ENCODE measurements at places on chromosomes 6 and 20.

GRCh38 chr6:99993533-99994251, at the start of gene MCHR2:
Gene MCHR2 (minus strand): TSS chr6:99994223. CDS start chr6:99956147, 38,076 bp downstream.
- no peak for DNase-seq

- no peak for DNase-seq
Measured at GRCh38 chr20:29690274-29690673, 1567.2 kb upstream of the DEFB115 start.

- no peak for DNase-seq
Measured at GRCh38 chr6:47481806-47482205, 4.2 kb downstream of the CD2AP start.

DNA sequence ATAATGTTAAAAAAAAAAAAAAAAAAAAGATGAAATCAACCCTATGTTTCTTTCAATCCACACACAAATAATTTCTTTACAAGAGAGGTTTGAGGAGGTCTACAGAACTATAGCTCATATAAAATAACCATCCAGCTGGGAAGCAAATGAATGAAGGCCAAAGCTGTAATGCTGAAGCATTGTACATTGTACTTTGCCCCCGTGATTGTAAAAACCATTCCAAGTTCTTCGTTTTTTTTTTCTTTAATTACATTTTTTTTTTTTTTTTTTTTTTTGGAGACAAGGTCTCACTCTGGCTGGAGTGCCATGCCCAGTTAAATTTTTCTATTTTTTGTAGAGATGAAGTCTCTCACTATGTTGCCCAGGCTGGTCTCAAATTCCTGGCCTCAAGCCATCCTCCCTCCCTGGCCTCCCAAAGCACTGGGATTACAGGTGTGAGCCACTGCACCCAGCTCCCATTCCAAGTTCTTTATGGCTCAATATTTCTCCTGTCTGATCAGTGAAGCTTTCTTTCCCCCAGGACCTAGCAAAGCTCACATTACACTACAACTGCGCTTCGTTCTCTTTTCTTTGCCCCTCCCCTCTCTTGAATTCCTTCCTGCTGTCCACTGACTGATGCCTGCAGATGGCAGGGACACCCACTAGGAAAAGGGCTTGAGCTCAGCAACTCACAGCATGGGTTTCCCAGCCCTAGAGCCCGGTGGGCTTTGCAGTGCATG, 53.0 kb upstream of the NOP56 start:
- no peak for DNase-seq

DNA sequence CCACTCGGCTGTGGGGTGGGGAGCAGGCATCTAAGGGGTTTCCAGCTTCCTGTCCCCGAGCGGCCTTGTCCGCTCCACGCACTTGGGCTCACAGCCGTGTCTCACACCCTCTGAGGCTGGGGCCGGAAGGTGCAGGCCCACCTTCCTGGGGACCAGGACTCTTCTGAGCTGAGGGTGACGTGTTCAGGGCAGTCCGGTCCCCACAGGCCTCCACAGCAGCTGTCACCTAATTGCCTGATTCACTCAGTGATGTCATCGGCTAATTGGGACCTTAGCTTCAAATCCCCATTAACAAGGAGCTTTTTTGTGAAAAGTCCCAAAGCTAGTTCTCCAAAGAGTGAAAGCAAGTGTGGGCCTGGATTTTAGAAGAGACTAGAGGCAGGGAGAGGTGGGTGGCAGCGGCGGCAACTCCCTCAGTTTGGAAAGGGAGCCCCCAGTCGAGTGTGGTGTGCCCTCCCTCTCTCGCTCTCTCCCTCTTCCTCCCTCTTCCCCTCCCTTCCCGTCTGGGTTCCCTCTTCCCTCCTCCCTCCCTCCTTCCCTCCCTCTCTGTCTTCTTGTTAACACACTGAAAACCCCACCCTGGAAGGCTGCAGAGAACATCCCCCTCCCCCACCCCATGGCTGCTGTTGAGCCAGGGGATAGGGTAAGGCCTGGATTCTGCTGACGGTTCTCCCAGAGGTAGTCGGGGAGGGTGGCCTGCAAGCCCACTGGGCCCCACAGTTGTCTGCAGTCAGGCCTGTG, 39.0 kb downstream of the MYT1 start:
- no peak for DNase-seq

- DNase-seq, result no peak
Measured at GRCh38 chr6:139732451-139732850, 358.0 kb upstream of the CITED2 start.

- DNase-seq, result no peak
Measured at GRCh38 chr20:52402514-52402913, 210.9 kb upstream of the ZFP64 start.

DNA sequence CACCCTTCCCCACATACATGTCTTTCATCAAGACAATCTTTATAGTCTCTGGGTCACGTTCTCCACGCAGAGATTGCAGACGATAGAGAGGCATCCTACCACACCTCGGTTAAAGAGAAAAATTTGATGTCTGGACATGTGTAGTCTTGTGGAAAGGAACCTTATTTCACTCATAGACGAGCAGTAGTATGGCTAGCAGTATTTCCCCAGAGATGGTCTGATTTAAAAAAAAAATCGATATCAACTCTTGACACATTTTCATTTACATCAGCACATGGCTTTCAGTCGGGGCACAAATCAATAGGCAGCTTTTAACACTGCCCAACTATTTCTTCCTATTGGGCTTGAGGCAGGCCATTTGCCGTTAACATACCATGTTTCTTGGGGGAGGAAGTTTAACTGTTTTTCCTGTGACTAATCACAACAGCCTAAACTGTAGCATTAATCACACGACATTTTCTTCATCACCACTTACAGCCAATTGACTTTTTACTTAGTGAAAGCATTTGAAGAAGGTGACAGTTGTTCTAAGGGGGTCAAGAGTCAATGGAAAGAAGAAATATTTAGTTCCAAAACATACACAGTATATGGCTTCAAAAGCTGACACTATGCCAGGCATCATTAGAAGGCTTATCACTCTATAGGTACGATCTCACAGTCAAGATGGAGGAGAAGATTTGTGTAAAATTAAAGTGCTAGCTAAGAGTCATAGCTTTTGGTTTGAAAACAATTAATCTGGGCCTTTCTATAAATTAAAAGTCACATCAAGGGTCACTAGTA, 129.5 kb upstream of the HDAC2 start:
- DNase-seq, result no peak

GRCh38 chr20:39433466-39433865, 471.3 kb downstream of the DHX35 start:
- no peak for DNase-seq

GRCh38 chr20:32570401-32571190, 14.5 kb downstream of the NOL4L start:
- DNase-seq, result no peak

- DNase-seq, result no peak
Measured at GRCh38 chr20:11015440-11015839, 341.6 kb upstream of the JAG1 start.

- no peak for DNase-seq
Measured at GRCh38 chr20:49542514-49542991, 25.4 kb downstream of the PTGIS start.

- DNase-seq, result no peak
Measured at GRCh38 chr20:43789593-43789992, 62.8 kb upstream of the GTSF1L start.

DNA sequence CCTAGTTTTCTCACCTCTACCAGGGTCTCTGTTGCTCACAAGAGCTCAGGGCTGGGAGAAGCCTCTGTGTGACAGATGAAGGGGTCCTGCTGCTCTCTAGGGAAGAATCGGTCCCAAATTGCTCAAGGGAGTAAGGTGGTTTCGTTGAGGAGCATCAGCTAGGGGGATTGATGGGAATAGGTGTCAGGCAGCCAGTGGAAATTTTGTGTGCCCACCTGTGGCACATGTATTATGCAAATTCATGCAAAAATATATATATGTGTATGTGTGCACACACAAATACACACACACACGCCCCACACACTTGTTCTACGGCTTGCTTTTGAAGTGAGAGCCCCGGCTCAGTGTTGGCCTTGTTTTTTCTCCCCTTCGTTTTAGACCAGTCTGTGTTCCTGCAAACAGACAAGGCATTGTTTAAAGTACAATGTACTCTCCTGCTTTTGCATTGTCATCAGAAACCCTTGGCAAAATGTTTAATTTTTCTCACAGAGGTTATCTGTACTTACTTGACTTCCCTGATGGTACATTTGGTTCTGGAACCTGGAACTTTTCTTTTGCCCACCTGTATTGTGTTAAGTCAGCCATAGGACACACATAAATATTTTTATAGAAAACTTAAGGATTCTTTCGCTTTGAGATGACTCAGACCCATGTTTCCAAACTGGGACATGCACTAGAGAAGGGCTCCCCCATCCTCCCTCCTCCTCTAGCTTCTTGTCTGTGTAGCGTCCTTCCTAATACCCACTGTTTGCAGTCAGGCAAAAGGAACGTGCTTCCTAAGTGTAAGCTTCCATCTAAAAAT, 26.7 kb downstream of the FOXO3 start:
- DNase-seq, result no peak

DNA sequence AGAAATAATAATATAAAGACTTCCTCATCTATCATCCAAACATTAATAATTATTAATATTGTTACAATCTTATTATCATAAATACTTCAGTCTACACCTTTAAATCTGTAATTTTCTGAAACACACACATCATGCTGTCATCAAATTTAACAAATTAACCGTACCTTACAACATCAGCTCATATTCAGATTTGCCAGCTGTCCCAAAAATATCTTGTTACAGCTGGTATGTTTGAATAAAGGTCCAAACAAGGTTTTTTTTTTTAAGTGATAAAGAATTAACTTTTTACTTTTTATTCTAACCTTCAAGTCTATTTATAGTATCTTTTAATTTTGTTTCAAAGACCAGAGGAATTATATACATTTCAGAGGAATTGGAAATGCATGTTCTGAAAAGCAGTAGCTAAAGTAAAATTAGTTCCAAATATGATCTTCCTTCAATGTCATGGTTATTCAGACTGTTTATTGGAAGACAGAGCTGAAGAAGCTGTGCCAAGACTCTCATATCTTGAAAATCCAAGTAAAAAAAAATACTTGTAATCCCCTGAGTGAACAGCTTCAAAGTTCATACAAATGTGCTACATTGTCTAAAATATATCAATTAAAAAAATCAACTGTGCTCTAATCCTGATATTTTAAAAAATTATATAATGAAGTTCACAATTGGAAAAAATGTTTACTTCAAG, 161.7 kb upstream of the BMP5 start:
- DNase-seq, result no peak

DNA sequence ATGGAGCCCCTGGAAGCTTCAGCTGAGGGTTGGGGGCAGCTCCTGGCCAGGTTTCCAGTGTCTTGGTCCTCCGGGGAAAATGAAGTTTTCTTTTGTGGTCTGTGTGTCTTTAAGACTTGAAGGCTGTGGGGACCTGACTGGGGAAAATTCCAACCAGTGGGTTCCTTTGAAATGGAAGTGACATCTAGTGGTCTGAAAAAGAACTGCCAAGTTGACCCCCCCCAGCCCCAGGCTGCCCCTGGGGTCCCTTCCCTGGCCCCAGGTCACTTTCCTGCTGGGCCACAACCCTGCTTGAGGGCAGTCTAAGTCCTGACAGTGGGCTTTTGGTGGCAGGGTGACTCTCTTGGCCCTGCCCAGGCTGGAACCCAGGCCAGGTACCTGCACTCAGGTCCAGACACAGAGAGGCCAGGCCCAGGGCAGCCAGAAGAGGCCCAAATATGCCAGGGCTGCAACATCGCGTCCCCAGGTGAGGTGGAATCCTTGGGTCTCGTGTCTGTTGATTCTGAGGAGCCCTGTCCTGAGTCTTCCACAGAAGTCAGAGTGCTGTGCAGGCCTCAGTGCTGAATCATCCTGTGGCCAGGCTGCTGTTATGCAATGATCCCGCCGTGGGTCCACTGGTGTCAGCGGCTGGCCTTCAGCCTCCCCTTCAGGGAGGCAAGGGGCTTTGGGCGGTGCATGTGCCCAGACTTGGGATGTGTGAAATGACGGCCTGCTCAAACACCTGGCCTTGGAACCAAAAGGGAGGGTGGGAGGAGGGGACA, 68.4 kb downstream of the VEGFA start:
- DNase-seq, result no peak

DNA sequence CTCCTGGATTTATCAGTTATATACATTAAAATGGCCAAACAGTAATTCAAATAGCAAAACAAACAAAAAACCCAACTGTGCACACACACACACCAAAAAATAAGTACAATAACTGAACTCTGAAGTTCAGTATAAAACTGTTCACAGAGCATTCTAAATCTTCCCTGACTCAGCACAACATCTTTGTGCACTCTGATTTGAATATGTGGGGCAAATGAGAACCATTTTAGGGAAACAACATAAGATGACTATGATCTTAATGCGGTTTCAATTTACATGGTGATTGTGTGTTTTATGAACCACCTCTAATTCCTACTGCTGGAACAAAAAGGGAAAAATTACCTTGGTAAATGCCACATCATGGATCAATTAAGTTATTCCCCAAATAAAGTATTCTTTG, 41.7 kb downstream of the PLAGL1 start:
- DNase-seq, result no peak

DNA sequence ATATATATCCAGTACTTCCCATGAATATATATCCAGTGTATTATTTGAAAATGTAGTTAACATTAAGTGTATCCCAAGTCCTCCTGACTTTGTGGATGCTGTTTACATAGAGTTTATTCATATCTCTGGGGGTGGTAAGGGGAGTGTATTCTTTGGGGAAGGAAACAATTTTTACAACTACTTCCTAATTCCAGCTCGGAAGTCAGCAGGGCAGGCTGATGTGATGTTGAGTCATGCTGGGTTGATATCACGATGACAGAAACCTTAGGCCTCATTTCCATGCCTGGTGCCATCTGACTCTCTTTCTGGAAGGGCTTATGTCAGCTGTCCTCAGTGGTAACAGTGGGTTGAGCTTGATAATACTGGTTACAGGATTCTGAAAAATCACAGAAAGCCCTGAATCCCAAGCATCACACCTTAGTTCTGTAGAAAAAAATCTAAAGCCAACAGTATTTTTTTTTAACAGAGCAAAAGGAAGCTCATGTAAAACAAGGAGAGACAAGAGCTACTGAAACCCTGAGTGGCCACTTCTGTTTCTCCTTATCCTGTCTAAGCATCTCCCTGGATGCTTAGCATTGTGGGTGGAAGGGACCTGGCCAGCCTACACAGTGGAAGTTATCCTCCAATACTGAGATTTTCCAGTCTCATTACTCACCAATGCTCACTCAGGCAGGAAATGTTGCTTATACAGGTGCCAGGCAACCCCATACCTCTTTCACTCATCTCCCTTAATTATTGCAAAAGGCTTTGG, 75.2 kb upstream of the IYD start:
- DNase-seq, result no peak

DNA sequence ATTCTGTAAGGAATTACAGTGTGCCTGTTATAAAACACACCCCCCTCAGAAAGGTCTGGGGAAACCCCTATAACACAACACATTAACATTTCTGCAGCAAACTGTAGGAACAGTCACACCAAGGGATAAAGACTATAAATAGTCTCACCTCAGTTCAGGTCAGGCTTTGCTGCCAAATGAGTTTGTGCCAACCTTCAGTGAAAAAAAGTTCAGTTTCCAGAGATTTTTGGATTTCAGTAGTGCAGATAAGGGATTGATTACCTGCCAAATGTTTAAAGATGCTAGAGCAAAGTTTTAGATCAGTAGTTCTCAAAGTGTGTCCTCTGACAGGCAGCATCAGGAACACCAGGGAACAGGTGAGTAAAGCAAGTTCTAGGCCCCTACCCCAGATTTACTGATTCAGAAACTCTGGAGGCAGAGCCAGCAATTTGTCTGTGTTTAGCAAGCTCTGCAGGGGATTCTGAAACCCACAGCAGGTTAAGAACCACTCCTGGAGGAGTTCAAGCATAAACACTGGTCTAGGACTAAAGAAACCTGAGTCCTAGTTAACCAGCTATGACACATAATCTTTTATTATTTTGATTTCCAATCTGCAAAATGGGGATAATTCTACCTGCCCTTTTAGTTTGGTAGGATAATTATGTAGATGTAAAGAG, 111.0 kb downstream of the RCAN2 start:
- DNase-seq, result no peak

GRCh38 chr20:25247956-25248785, at the start of gene PYGB:
Gene PYGB (plus strand): TSS chr20:25248085. CDS start chr20:25248179, 94 bp downstream.
- peak; percentile 38 for DNase-seq

All from activated naive CD4-positive, alpha-beta T cell (primary cell).